ENCODE measurements at places on chromosomes 1 and 21.

GRCh38 chr1:29395736-29396437 is 159.6 kb downstream of the PTPRU start:
- no peak for DNase-seq

- DNase-seq = no peak
Observed at GRCh38 chr1:85665932-85666331, 42.3 kb downstream of the ZNHIT6 start.

DNA sequence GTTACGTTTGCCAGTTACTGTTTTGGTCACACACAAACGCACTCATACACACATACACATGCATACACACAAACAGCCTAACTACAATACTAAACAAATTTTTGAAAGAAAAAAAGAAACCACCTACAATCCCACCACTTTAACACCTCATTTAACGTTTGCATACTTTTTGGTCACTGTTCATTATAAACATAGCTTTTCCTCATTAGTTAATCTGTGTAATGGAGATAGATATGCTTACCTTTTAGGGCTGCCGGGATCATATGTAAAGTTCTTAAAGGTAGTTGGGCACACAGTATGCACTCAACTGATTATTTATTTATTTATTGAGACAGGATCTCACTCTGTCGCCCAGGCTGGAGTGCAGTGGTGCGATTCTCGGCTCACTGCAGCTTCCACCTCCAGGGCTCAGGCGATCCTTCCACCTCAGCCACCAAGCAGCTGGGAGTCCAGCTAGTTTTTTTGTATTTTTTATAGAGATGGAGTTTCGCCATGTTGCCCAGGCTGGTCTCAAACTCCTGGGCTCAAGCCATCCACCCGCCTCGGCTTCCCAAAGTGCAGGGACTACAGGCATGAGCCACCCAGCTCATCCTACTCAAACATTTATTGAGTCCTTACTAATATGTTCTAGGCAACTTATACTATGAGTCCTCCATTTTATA is 677 bp upstream of the BCL10 start:
- no peak for DNase-seq

GRCh38 chr1:107661158-107661557 is 303.8 kb downstream of the VAV3 start:
- no peak for DNase-seq

DNA sequence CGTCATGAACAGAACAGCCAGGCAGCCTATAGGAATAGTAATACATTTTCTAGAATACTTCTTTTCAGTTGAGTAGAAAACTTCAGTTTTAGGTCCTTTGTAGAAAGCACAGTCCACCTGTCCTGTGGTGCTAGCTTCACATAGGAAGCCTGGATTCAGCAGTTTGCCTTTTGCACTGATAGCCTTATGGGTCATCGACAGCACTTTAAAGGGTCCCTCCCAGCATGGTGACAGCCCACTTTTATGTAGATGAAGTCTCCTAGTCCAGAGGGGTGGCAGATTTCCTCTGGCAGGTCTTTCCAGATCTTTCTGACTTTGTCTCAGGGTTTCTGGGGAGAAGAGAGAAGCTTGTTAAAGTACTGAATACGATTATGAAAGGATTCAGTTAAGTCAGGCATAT is 161.4 kb upstream of the TNR start:
- no peak for DNase-seq

- DNase-seq = no peak
Observed at GRCh38 chr1:99176753-99177152, 87.5 kb upstream of the PLPPR4 start.

GRCh38 chr1:52054496-52055065 is 410 bp downstream of the TXNDC12 start:
- no peak for DNase-seq

- peak; percentile 78 for DNase-seq
Observed at GRCh38 chr1:51316113-51316845, 14.1 kb downstream of the TTC39A start.

DNA sequence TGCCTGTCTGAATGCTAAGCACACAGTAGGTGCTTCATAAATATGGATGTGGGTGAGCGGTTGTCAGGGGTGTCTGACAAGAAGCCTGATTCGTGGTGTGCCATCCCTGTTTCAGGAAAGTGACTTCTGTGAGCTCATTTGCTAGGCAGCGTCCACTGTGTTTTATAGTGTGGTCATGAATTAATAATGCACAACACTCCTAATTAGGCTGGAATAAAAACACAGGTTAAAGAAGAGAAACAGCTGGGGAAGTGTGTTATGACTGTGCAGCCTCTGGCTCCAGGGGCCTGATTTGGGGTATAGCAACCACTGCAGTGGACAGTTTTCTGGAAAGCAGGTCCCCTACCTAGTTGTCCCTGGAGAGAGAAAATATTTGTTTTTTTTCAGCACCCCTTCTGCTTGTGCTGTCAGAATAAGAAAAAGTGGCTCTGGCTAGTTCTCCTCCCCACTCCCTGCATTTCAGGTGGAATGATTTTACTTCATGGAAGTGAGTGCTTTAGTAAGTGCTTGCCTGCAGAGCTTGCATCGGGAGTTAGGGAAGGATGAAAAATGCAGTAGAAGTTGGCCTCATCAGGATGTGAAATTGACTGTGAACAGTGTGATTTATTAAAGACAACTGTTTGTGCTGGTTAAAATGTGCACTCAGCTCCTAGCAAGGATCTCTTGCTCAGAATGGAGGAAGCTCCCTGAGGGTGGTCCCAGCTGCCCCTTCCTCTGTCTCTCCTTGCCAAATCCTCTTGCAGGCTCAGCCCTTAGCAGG is 333.8 kb downstream of the HHAT start:
- no peak for DNase-seq

GRCh38 chr1:172906778-172907592 is 143.8 kb downstream of the TNFSF18 start:
- DNase-seq = no peak

DNA sequence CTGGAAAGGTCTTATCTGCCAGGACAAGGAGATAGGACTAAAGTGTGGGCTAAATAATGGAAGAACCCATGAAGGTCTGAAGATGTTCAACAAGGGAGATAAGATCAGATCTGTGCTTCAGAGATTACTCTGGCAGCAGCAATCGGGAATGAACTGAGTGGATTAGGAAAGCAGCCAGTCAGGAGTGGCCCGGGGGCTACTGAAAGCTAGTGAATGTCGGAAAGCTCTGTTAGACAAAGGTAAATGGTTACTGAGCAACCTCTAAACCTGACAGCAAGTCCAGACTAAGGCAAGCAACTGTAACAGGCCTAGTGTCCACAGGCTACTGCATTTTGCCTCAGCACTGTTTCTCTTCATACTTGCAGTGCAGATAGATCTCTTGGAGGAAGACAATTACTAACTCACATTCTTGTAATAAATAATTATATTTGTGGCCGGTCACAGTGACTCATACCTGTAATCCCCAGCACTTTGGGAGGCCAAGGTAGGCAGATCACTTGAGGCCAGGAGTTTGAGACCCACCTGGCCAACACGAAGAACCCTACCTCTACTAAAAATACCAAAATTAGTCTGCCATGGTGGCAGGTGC is 12.5 kb downstream of the IQGAP3 start:
- no peak for DNase-seq

- no peak for DNase-seq
Observed at GRCh38 chr21:16424331-16424751, 694.6 kb downstream of the USP25 start.

GRCh38 chr21:41726058-41726558 is 40.7 kb downstream of the RIPK4 start:
- no peak for DNase-seq

DNA sequence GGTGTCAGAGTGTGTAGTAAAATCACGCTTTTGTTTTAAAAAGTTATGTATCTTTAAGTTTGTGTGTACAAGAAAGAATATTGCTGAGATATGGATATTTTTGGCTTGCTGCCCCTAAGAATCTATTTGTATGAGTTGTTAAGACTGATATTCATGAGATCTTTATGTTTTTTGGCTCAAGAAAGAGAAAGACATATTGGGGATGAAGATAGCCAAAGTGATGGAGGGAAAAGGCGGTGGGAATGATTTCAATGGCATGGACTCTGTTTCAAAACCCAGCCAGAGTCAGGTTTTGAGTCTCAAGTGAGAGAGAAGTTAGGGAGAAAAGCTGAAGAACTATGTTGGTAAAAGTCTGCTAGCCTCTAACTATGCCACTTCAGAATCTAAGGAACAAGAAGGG is 351.7 kb downstream of the PBX1 start:
- no peak for DNase-seq

DNA sequence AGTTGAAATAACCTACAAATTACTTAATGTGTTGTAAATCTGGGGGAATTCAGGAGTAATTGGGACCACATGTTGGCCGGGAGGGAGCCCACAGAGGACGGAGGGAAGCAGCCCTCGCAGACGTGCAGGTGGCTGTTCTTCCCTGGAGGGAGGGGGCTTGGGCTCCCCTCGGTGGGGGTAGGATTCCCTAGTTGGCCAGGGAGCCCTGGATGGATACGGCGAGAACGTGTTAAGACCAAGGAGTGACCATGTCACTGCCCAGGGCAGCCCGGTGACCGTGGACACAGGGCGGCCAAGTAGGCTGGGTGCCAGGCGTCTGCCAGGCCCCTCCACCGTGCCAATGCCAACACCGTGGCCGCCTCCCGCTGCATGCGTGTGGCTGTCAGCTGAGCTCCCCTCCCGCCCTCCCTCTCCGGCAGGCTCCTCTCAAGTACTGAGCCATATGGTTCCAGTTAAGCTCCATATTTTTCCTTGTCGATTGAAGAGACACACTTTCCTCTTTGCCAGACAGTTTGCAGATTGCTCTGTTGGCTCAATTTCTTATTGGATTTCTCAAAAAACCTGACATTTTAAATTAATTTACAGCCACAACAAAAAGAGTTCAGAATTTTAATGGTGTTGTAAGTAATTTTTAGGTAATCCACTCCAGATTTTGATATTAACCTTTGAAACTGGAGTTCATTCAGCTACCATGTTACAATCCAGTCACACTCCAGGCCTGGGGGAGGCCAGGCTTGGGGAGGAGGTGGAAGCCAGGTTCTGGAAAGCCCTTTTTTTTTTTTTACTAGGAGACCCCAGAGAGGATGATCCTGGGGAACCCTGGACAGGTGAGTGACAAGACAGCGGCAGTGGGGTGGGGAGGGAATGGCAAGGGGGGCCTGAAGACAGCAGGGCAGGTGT is 71.2 kb downstream of the CASZ1 start:
- peak; percentile 72 for DNase-seq

- no peak for DNase-seq
Observed at GRCh38 chr1:239952348-239953308, 139.1 kb upstream of the FMN2 start.

- no peak for DNase-seq
Observed at GRCh38 chr1:117621316-117621715, 15.5 kb downstream of the TENT5C start.

GRCh38 chr1:226549094-226549936 is 751 bp downstream of the STUM start:
- DNase-seq = no peak

GRCh38 chr1:82225421-82226185 is 424.9 kb downstream of the ADGRL2 start:
- DNase-seq = peak; percentile 33

- no peak for DNase-seq
Observed at GRCh38 chr1:81682490-81682889, 118.2 kb upstream of the ADGRL2 start.

DNA sequence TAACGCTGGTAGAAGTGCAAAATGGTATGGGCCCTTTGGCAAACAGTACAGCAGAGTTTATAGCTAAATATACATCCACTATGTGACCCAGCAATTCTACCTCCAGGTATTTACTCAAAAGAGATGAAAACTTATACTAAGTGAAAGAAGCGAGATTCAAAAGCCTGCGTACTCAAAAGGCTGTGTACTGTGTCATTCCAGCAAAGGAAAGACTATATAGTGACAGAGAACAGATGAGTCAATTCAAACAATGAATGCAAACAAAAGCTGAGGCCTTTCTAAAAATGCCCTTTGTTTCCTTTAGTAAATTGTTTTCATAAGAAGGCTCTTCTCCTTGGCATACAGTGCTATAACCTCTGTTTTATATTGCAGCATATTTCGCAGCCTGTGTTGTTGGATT is 268.8 kb upstream of the CSF3R start:
- DNase-seq = peak; percentile 98

DNA sequence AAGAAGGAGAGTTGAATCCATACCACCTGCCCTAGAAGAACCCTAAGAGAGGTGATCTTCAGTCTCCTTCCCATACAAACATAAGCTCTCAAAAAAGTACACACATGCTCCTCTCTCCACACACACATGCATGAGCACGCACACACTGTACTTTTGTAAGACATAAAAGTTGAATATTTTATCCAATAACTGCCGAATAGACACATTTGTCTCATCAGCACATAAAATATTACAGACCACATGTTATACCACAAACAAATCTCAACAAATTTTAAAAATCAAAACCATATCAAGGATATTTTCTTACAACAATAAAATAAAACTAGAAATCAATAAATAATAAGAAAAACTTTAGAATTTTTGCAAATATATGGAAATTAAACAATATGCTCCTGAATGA is 2.7 kb downstream of the SPRR1A start:
- DNase-seq = no peak

- DNase-seq = no peak
Observed at GRCh38 chr1:30751830-30752650, 5.5 kb downstream of the LAPTM5 start.

DNA sequence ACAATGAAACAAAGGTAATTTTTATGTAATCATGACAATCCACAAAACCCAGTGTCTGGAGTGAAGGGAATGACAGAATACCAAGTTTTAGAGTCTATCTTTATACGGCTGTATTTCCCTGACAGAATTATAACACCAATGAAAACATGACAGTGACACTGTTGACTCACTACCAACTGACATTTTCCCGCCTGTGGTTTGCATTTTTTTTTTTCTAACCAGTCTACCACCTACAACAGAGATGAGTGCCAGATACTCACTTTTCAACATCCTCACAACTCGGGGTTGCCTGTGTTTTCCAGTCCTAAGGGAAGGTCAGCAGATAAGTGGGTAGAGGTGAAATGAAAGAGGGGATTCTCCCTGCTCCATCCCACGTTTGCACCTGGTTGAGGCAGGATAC is 118.9 kb downstream of the KCNJ6 start:
- DNase-seq = no peak

DNA sequence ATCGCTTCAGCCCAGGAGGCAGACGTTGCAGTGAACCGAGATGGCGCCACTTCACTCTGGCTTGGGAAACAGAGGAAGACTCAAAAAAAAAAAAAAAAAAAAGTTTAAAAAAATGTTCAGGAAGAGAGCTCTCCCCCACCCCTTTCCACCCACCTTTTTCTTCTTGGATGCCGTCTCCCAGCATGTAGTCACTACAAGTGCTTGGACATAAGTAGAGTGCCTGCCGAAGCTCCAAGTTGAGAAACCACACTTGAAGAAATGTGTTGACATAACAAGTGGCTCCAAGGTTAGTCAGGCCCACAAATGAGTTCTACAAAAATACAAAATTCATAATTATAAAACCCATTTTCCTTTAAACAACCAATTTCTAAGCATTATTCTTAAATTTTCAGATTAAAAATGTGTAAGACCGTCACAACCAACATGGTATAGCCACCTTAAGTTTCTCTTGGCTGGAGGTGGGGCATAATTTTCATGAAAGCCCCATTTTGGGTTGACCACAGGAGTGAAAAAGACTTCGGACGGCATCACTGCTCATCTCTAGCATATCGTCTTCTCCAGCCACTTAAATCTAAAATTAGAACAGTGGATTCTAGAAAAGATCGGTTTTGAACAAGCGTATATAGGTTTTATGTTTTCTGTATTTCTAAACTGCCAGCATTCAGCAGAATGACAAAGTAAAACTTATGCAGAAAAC is 26.4 kb downstream of the USP48 start:
- no peak for DNase-seq

- no peak for DNase-seq
Observed at GRCh38 chr1:227942021-227942715, 5.6 kb downstream of the WNT9A start.

GRCh38 chr1:87760155-87760554 is 431.5 kb downstream of the LMO4 start:
- no peak for DNase-seq

- no peak for DNase-seq
Observed at GRCh38 chr1:205792961-205793673, 17.8 kb upstream of the RAB29 start.

Data from NCI-H2029 (cell line).